RCC 7860 (cell line): ENCODE measurements at places on chromosomes 3 and 15.

GRCh38 chr3:27708250-27708649 is 13.9 kb downstream of the EOMES start:
- DNase-seq, result no peak

- no peak for DNase-seq
Observed at GRCh38 chr15:88655103-88655553, 16.3 kb downstream of the ISG20 start.

GRCh38 chr15:34644851-34645250 is 61.4 kb upstream of the GOLGA8B start:
- no peak for DNase-seq

DNA sequence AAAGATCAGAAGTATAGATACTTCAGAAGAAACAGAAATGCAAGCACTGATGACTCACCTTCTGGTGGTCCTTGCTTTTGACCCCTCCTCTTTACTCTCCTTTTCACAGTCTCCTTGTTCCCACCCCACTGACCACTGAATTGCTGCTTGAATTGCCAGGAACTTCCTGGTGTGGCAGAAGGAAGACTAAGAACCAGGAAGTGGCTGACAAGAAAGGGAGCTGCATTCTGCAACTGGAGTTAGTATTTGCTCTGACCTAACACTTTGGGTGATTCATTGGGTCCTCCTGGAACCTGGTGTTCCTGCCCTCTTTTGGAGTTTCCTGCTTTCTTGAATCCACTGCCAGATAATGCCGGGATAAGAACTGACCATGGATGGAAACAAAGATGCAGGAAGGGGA is 23.0 kb downstream of the KY start:
- DNase-seq, result peak; percentile 47

DNA sequence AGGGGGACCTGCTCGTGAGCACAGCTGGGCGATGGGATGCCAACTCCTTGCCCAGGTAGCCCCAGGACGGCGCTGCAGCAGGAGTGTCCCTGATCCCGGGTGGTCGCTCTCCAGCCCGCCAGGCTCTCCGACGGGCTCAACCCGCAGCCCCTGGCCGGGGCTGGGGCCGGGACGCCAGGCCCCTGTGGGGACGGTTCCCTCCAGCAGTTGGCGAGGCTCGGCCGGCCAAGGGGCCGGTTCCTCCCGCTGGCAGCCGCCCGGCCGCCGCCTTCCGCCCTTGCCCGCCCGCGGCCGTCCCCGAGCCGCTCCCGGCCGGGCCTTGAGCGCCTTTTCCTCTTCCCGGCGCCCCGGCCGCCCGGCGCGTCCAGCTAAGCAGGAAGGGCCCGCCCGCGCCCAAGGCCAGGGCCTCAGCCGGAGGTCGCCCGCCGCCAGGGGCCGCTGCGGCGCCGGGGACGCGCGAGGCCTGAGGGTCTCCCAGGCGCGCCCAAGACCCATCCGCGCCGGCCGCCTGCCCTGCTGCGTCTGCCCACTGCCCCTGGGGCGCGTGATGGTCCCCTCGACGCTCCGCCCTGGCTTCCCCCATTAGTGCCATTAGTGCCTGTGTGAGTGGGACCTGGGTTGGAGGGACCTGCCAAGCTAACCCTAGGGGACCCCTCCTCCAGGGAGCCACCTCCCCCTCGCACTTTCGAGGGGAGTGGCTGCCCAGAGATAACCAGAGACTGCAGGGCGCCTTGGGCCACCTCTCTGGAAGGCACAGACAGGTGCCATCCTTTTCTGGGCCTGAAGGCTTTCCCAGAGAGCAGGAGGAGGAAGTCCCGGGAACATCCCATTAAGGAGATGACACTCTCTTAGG is 106.4 kb downstream of the FBLN2 start:
- DNase-seq, result no peak

DNA sequence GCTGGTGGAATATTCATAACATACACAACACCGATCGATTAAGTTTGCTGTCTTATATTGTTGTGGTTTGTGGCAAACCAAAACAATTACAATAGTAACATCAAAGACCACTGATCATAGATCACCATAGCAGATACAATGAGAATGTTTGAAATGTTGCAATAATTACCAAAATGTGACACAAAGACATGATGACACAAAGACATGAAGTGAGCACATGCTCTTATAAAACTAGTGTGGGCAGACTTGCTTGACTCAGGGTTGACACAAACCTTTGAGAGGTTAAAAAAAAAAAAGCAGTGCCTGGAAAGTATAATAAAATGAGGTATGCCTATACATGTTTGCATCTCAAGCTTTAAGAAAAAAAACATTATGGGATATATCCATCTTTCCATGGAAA is 130.3 kb downstream of the NR1I2 start:
- DNase-seq, result no peak

DNA sequence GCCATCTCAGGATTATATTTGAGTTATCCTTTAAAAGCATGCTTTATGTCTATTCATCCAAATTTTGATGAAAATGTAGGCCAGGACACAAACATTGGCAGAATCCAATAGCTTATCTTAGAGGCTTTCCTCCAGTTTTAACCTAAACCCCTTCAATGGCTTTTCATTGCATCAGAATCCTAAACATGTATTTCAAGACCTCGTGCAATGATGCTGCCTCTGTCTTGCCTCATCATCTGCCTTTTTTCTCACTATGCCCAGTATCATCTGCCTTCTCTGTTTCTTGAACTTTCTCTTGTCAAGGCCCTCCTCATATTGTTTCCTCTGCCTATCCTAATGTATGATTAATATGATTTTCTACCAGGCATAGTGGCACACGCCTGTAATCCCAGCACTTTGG is 76.1 kb upstream of the MAP4 start:
- no peak for DNase-seq

- no peak for DNase-seq
Observed at GRCh38 chr3:30306896-30307295, 299.5 kb upstream of the TGFBR2 start.

- DNase-seq, result no peak
Observed at GRCh38 chr3:179260949-179261765, 10.2 kb upstream of the KCNMB3 start.

DNA sequence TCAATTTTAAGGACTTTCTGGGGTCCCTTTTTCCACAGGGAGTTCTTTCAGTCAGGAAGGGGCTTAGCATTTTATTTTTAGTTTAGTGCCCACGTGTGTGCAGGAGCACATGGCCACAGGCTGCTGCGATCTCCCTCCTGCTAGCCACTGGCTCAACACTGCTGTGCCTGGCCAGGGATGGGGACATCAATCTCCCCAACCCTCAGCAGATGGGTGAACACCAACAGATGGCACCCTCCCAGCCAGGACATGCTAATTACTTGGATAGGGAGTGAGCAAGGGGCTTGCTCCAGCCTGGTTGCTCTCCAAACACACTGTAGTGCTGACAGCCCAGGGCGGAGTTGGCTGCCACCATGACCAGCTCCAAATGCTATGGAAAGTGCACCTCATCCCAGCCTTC is 7.4 kb upstream of the RIOX2 start:
- no peak for DNase-seq

DNA sequence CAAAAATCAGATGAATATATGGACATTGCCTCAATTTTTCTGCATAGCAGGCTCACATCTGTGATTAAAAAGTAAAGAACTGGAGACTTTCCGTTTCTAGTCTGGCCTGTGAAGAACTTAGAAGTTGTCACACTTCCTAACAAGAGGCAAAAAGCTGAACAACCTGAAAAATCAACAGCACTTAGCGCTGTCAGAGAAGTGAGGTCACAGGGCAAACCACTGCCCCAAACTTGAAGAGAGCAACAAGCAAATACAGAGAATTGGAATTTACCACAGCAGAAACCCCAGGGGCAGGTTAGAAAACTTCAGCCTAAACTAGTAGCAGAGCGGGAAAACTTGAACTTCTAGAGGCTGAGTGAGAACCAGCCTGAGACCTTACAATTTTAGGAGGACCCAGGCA is 38.9 kb downstream of the CCDC54 start:
- no peak for DNase-seq

GRCh38 chr15:81506936-81507335 is 132.9 kb upstream of the TMC3 start:
- no peak for DNase-seq

DNA sequence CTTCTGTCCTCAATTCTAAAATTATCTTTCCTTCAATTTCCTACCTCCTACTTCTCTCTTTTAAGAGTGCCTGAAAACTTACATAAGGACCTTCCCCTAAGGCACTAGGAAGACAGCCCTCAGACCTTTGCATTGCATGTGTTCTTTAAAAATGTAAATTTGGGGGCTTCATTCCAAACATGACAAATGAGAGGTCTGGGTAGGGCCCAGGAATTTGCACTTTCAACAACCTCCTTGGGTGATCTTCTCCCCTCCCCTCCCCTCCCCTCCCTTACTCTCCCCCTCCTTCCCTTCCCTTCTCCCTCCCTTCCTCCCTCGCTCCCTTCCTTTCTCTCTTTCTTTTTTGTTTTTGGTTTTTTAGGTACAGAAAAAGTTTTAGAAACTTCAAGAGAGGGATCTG is 18.7 kb downstream of the USF3 start:
- DNase-seq, result no peak

DNA sequence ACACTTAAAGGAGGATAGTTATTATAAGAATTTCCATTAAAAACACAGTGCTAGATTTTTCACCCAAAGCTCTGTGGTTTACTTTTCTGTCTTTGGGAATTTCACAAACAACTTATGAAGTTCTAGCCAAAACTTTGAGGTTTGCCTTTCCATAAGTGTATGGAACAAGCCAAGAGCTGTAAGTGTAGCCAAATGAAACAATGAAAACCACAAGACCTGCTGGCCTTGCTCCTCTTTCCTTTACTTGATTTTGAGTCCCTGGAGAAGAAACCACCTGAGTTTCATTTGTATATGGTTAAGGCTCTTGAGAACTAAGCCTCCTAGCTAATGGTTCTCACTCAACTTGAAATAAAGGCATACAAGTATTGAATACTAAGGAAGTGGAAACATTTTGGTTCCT is 365.3 kb upstream of the EPHA3 start:
- DNase-seq, result no peak

DNA sequence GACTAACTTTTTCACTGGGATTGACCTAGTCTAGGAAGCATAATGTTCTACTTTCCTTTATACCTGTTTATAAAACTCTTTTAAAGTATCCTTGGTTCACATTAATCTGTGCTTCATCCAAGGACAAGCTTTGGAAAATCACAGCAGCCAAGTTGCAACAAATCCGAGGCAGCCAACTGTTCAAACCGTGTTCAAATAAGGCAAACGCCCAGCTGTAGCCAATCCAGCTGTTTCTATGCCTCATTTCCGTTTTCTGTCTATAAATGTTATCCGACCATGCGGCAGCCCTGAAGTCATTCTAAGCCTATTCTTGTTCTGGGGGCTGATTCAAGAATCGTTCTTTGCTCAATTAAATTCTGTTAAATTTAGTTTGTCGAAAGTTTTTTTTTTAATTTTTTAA is 78.3 kb downstream of the FMN1 start:
- DNase-seq, result no peak

GRCh38 chr3:127209155-127209839 is 16.4 kb downstream of the PRR23E start:
- DNase-seq, result no peak

- no peak for DNase-seq
Observed at GRCh38 chr3:190877925-190878324, 15.4 kb upstream of the GMNC start.

DNA sequence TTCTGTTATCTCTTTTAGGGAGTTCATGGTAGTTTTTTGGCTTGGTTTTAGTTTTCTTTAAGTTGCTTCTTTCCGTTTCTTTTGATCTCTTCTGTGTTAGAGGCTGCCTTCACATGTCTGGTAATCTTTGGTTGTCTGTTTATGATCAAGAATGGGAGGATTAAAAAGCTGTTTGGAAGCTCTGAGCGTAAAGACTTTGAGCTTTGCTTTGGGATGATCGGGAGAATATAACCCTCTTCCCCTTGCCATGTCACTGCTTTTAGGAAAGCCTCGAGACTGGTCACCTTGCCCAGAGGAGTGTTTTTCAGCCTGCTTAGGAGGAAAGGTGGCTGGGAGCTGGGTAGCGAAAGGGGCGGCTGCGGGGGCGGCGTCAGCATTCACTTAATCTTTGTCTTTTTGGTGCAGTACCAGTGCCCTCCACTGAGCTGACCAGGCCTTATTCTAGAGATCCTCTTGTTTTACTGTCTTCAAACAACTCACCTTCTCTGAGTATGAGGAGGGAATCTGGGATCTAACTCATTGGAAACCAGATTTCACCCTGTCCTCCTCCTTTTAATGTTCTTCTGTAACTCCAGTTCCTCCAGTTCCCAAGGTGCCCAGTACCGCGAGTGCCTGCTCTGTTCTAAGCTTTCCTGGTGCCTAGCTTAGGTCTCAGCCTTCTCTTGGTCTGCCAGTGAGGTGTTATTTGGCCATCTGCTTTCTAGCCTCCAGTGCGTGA is 15.5 kb downstream of the TATDN2 start:
- no peak for DNase-seq

GRCh38 chr15:45583731-45584639 is 3.2 kb upstream of the BLOC1S6 start:
- no peak for DNase-seq

GRCh38 chr15:50107591-50108408 is 11.2 kb downstream of the ATP8B4 start:
- DNase-seq, result no peak

DNA sequence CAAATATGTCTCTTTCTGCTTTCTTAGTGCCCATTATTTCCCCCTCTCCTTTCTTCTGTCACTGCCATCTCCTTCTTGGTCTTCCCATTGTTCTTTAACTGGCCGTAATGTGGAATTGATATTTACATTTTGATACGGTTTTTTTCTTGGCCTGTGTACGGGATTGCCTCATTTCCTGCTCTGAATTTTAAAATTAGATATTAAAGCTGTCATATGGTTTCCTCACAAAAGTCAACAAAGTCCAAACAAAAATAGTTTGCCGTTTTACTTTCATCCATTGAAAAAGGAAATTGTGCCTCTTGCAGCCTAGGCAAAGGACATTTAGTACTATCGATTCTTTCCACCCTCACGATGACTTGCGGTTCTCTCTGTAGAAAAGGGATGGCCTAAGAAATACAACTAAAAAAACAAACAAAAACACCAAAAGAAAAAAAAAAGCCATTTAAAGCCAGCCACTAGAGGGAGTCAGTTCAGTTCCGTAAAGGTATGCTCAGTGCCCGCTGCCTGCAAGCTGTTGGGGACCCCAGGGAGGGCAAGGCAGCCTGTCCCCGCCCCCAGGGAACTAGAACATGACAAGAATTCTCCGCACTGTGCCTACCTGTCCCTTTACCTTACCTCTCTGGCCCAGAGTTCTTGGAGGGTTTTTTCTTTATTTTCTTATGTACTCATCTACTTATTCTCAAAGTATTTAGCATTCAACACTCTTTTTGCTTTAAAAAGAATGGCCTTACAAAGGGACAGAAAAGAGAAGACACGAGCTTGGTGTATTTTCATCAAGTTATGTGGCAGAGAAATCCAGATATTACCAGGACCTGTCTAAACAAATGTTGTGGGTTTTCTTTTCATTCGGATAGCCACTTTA is 30.0 kb upstream of the NR2E3 start:
- peak; percentile 36 for DNase-seq

DNA sequence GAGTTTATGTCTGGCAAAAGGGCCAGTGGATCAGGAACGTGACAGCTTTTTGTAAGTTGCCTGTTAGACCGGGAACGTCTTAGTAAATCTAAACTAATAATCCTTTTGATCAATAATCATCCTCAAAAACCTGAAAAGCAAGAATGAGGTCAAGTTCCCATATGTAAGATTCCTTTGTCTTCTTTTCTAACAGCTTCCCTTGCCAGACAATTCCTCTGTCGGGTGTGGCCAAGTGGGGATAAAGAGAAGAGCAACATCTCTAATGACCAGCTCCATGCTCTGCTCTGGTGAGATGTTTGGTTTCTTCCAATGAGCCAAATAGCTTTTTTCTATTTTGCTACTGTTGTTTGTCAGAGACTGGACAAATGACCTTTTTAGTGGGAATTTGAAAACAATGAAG is 19.8 kb downstream of the FANCD2OS start:
- DNase-seq, result no peak

GRCh38 chr15:35139822-35140221 is 54.7 kb upstream of the NANOGP8 start:
- no peak for DNase-seq

- DNase-seq, result peak; percentile 23
Observed at GRCh38 chr3:86774082-86774691, 216.8 kb downstream of the VGLL3 start.
